ENCODE measurements at places on chromosomes 16 and 17.

DNA sequence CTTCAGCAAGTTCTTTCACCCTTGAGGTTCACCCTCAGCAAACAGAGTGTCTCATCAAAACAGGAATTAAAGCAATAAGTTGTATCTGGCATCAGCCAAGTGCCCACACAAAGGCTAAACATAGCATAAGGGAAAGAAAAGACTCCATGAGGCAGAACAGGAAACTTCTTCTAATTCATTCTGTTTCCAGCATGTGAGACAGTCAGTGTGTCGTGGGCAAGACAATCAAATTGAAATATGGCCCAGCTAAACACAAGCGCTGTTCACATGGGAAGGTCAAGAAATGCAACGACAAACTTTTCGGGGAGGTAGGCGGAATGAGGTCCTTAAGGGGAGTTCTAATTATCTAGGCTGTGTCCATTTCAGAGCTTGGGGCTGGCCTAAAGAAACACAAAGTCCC is 393.4 kb downstream of the HAPSTR1 start:
- DNase-seq = no peak

GRCh38 chr17:80189611-80190010 is 19.8 kb downstream of the CARD14 start:
- no peak for DNase-seq

GRCh38 chr17:49343273-49343672 is 18.8 kb downstream of the ZNF652 start:
- no peak for DNase-seq

GRCh38 chr16:11586378-11586855 is 302 bp downstream of the LITAF start:
- no peak for DNase-seq

GRCh38 chr17:78736526-78737079 is 45.5 kb downstream of the CYTH1 start:
- peak; percentile 44 for DNase-seq

DNA sequence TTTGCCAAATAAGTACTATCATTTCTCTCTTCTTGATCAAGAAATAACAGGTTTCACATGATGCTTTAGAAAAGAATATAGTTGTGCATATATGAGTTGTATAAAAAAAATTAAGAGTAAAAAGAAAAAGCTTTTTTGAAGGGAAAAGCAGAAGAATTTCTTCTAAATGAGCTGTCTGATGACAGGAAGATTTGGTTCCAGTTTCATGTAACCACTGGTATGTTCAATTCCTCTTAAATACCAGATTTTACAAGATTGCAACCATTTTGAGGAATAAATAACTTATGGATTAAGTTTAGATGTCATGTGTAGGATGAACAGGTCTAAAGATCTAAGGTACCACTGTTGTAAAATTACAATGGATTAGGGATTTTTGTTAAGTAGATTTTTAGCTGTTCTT is 45.0 kb downstream of the VMP1 start:
- no peak for DNase-seq

- no peak for DNase-seq
Measured at GRCh38 chr16:64826374-64826773, 295.5 kb downstream of the CDH11 start.

DNA sequence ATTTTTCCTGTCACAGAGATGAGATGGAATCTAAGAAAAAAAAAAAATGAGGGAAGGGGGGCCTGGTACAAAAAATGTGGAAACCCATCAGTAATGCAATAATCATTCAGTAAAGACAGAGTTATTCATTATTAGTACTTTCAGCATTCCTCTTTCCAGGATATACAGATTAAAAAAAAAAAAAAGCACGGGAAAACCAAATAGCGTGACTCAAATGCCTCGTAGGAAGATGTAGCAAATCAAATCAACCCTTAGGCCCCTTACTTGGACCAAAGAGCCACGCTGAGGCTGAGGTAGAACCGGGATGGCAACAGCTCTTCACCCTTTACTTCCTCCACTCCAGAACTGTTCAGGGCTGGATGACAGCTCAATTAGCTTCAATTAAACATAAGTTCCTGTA is 52.5 kb downstream of the SMG6 start:
- no peak for DNase-seq

GRCh38 chr17:30950669-30951399 is 20.0 kb upstream of the RNF135 start:
- no peak for DNase-seq

DNA sequence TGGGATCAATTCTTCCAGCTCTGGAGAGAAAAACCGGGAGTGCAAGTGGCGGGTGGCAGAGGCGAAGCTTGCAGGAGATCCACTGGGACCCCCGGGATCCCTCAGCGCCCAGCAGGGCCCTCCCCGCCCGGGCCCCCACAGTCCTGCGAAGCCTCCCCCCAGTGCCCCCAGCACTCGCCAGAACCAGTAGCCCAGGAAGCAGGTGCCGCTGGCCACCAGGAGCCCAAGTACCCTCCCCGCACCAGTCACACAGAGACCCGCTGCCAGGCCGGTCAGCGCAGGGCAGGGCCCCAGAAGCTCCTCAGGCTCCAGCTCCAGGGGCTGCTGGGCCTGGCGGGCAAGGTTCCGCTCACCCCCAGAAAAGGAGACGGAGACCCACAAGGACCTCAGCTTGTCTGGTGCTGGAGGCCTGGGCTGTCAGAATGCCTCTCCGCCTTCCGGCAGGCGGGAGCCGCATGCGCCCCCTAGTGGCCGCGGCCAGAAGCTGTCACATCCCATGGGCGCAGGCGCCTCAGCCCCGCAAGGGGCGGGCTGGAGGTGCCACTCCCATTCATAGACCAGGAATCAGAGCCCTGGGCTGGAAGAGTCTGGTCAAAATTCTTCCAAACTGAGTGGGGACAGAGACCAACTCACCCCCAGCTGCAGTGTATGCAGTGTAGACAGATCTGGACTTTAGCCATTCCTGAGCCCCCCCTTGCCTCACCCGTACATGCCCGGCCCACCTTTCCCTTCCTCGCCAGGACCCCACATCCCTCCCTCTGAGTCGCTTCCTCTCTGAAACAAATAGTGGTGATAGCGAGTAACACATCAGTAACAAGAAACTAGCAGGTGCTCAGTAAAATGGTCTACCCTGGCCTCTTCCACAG is 1002.3 kb downstream of the KCNJ18 start:
- DNase-seq = no peak

DNA sequence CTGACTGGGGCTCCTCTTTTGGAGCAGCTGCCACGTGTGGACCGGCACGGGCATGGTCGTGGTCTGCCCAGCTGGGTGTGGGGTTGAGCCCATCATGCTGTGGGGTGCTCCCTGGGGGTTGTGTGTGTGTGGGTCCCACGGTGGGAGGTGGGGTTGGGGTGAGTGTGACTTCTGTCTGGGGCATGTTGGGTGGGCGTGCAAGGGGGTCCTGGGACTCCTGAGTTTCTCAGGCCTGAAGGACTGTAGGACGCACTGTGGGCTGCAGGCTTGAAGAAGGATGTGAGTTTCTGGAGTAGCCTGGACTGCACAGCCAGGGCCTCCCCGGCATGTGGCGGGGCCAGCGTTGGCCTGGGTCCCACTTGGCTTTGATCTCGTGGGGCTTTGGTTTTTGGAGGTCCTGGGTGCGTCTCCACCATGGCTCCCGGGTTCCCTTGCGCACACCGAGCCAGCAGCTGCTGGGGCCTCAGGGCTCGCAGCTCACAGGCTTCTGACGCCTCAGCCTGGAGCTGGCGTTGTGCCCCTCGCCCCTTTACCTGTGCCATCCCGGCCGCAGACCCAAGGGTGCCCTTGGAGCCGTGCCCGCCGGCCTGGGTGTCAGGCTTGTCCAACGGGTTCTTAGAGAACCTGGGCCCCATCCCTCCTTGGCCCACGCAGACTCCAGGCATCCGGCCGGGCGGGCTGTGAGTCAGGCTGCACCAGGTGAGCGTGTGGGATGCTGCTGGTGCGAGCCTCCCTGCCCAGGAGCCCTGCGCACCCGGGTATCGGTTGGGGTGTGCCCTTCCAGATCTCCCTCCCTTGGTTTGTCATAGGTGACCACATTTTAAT is 34.4 kb upstream of the ZNF750 start:
- no peak for DNase-seq

GRCh38 chr16:80680046-80680445 is 124.4 kb downstream of the CDYL2 start:
- no peak for DNase-seq

GRCh38 chr16:1654505-1655268 is 23.4 kb upstream of the JPT2 start:
- no peak for DNase-seq

GRCh38 chr17:10744501-10745000 is 14.7 kb upstream of the TMEM220 start:
- DNase-seq = no peak

- no peak for DNase-seq
Measured at GRCh38 chr17:511833-512251, 159.2 kb upstream of the RPH3AL start.

GRCh38 chr16:75288596-75289120 is 37.2 kb upstream of the BCAR1 start:
- DNase-seq = peak; percentile 54

GRCh38 chr16:11805556-11805955 is 8.5 kb upstream of the ZC3H7A start:
- DNase-seq = no peak

GRCh38 chr17:80761110-80761871 is 216.7 kb downstream of the RPTOR start:
- DNase-seq = peak; percentile 30

DNA sequence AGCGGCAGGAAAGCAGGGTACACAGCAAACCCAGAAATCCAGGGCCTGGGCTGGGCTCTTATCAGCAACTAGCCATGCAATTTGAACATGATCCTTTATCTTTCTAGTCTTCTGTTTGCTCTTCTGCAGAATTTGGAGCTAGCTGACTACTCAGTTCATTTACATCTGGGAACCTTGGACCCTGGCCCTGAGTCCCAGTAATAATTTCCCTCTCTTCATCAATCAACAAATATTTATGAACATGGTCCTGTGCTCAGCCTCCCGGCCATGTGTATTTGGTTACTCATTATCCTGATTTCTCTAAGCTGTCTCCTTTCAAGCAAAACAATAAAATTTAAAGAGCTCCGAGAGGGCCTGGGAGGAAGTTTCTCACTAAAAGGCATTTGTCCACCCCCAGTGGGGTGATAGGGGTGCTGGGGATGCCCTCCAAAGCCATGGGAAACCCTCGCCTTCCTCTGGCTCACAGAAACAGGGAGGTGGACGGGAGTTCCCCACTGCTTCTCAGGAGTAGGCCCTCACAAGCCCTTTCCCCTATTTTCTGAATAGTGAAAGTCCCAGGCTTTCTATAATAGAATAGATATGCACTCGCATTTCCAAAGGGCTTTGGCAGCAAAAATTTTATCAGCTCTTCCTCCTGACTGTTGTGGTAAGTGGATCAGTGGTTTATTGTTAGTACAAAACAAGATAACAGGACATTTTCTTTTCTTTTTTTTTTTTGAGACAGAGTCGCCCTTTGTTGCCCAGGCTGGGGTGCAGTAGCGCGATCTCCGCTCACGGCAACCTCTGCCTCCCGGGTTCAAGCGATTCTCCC is 6.9 kb upstream of the WDR59 start:
- no peak for DNase-seq

DNA sequence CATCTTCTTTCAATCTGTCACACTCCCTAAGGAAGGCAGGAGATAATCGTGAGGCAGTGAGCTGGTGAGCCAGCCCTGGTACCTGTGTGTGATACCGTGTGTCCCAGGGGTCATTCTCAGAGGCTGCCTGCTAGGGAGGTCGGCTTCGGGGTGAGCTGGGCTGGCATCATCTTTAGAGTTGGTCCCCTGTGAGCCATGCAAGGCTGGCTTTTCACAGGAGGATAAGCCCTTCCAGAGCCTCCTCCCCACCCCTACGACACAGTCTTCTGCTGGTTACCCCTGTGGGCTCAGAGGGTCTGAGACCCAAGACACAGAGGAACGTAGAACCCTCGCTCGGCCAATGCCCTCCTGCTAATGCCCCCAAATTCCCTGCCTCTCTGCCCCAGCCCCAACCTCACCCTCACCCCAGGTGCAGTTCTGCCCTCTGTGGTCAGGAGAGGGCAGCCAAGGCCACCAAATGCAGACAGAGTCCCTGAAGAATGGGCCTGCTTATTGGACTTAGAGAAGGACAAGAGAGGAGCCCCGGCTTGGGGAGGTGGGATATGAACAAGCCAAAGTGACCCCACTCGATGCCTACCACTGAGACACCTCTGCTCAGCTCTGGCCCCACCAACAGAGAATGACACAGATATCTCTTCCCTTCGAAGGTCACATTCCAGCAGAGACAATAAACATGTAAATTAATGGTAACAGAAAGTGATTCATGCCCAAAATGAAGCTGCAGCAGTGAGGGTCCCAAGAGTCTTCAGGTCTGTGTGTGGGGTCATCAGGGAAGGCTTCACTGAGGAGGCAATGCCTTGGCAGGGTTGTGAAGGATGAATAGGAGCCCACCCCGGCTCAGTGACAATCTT is 80.8 kb upstream of the CCL1 start:
- no peak for DNase-seq

- DNase-seq = no peak
Measured at GRCh38 chr16:27253526-27253930, 15.0 kb downstream of the NSMCE1 start.

DNA sequence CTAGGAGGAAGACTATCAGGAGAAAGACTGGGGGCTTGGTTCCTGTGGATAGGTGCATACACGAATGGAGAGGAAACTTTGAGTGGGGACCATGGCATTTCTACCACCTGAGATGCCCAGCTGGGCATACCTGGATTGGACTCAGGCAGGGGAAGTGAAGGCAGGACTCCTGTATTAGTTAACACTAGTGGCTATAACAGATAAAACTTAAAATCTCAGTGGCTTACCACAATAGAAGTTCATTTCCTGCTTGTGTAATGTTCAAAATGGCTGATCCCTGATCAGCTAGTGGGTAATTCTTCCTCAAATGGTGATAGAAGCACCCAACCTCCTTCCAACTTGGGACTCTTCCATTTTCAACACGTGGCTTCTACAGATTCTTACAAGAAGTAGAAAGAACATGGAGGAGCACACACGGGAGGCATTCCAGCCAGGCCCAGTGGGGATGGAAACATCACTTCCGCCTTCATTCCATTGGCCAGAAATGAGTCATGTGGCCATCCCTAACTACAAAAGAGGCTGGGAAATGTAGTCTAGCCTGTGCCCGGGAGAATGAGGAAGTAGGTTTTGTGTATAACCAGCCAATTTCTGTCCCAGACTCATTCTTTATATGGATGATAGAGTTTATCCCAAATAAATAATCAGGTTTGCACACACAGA is 112.1 kb downstream of the UTP18 start:
- DNase-seq = no peak

- DNase-seq = no peak
Measured at GRCh38 chr17:69445132-69445531, 30.6 kb downstream of the MAP2K6 start.

DNA sequence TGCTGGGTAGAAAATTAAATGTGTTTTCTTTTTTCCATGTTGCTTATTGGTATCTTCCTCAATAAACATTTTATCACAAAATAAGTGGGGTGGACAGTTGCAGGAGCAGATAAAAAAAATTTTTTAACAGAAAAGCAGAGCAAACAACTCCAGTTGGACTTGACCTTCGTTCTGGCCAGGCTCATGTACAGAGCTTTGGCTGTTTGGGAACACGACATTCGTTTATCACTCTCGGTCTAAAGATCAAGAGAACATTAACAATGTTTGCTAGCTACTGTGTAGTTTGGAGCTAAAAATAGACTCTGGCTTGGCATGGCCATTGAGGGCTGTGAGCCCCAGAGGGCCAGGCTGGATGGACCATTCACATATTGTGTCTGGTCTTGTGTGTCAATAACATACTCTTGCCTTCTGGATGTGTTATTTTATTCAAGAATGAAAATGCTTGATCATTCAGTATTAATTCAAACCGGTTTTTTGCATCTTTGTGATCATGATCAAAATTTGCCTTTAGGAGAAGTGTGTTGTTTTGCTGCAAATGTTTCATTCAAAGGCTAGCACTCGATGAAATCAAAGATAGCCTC is 56.6 kb downstream of the TMEM186 start:
- no peak for DNase-seq

All from T-helper 17 cell (primary cell).